ENCODE measurements at places on chromosomes 12 and 14. TPM values are rescaled to one million over a fixed set of nuclear protein-coding genes. Genes with fewer than 3 reads are reported as not detected.

The HOXC13 gene
- not detected for polyA plus RNA-seq

- H3K36me3 ChIP-seq = no peaks in the 10 kb centered on the region
- H3K27me3 ChIP-seq = no peaks in the 10 kb centered on the region
- H3K4me3 ChIP-seq = no peak overlapping the region
Measured at GRCh38 chr14:94998685-94999084, 158.6 kb downstream of the DICER1 start.

GRCh38 chr12:15244341-15244740, 23.1 kb upstream of the RERG start:
- H3K4me3 ChIP-seq = no peak overlapping the region
- no peak for DNase-seq
- no peaks in the 10 kb centered on the region for H3K4me1 ChIP-seq
- H3K27ac ChIP-seq = no peak overlapping the region
- H3K36me3 ChIP-seq = no peaks in the 10 kb centered on the region

The ST8SIA1 gene
- polyA plus RNA-seq = 10.4 TPM

DNA sequence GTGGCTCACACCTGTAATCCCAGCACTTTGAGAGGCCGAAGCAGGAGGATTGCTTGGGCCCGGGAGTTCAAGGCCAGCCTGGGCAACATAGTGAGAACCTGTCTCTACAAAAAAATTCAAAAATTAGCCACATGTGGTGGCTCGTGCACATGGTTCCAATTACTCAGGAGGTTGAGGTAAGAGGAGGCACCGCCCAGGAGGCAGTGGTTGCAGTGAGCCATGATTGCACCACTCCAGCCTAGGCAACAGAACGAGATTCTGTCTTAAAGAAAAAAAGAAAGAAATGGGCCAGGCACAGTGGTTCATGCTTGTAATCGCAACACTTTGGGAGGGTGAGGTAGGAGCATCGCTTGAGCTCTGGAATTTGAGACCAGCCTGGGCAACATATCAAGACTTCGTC, 33.5 kb downstream of the MAP1LC3B2 start:
- no peak overlapping the region for H3K27ac ChIP-seq
- no peak for DNase-seq
- H3K27me3 ChIP-seq = no peaks in the 10 kb centered on the region
- H3K4me1 ChIP-seq = peaks cover 2% of the 10 kb centered on the region
- no peaks in the 10 kb centered on the region for H3K36me3 ChIP-seq
- H3K4me3 ChIP-seq = no peak overlapping the region

- H3K27ac ChIP-seq = no peak overlapping the region
- no peak overlapping the region for H3K4me3 ChIP-seq
- no peak for DNase-seq
- no peaks in the 10 kb centered on the region for H3K36me3 ChIP-seq
- H3K27me3 ChIP-seq = no peaks in the 10 kb centered on the region
- H3K4me1 ChIP-seq = peaks cover 4% of the 10 kb centered on the region
Measured at GRCh38 chr12:14903386-14904098, 17.9 kb upstream of the MGP start.

DNA sequence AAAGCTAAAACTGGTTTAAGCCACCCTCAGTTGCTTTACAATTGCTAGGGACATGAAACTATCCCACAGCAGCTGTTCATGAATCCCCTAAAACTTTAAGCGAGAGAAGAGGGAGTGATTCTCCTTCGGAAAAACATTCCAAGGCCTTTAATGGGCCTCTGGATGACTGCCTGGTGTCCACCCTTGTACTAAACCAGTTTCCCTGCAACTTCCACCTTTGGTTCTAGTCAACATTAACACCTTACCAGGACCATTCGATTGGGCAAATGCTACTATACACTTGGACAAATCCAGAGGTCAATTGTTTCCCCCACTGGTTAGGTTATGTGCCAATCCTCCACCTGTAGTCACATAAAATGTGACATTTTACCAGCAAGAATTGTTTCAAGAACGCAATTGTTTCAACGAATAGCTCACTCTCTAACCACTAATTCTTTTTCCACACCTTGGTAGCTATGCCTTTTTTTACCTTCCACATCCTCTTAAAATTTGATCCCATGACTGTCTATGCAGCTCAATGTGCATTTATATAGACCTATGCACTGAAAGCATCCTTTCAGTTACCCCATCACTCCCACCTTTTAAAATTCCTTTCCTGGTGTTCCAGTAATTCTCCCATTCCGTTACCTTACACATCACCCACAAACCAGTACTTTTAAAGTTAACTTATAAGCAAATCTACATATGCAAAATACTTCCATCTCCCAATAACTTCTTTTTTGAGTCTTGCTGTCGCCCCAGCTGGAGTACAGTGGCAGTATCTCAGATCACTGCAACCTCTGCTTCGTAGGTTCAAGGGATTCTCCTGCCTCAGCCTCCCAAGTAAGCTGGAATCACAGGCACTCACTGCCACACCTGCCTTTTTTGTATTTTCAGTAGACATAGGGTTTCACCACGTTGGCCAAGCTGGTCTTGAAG, 3.6 kb downstream of the UBC start:
- H3K27ac ChIP-seq = no peak overlapping the region
- DNase-seq = no peak
- no peaks in the 10 kb centered on the region for H3K4me1 ChIP-seq
- peak overlapping the region; percentile 32 for H3K4me3 ChIP-seq

GRCh38 chr14:64628940-64629408, 75.2 kb upstream of the PLEKHG3 start:
- DNase-seq = no peak
- no peak overlapping the region for H3K27ac ChIP-seq
- H3K36me3 ChIP-seq = no peaks in the 10 kb centered on the region
- H3K4me1 ChIP-seq = no peaks in the 10 kb centered on the region

DNA sequence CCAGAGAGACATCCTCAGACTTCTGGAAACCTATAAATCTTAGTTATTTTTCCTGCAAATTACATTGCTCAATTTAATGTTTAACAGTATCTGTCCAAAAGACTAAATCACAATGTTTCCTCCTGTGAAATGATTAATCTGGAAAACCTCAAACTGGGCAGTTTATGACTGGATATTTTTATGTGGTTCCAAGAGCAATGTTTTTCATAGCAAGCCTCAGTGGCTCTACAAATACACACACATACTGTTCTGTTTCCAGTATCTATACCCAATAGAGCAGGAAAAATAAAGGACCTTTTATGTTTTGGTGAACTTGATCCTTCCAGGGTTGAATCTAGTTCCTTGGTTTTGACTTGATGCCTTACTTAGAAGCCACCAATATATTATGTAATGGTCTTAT, 9.2 kb downstream of the NID2 start:
- DNase-seq = no peak
- H3K36me3 ChIP-seq = no peaks in the 10 kb centered on the region
- H3K27me3 ChIP-seq = no peaks in the 10 kb centered on the region

DNA sequence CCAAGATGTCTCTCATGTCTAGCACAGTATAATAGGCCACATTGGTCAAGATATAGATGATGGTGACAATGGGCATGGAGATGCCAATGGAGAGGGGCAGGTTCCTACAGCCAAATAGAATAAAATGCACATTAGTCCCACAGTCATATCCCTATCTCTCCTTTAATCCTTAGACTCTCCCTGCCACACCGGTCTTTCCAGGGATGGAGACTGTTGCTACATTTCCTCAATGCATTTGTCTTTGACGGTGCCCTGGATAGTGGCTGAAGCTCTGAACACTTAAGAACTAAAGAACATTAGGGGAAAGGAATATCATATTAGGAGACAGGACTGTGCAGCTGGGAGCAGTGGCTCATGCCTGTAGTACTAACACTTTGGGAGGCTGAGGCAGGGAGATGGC, 9.7 kb downstream of the OXA1L start:
- H3K27ac ChIP-seq = no peak overlapping the region
- no peaks in the 10 kb centered on the region for H3K4me1 ChIP-seq
- H3K4me3 ChIP-seq = no peak overlapping the region
- peaks cover 8% of the 10 kb centered on the region for H3K36me3 ChIP-seq
- no peaks in the 10 kb centered on the region for H3K27me3 ChIP-seq

- no peaks in the 10 kb centered on the region for H3K4me1 ChIP-seq
- H3K4me3 ChIP-seq = no peak overlapping the region
- H3K27me3 ChIP-seq = no peaks in the 10 kb centered on the region
- peak; percentile 71 for DNase-seq
Measured at GRCh38 chr14:68695326-68695768, 97.5 kb downstream of the ZFP36L1 start.

DNA sequence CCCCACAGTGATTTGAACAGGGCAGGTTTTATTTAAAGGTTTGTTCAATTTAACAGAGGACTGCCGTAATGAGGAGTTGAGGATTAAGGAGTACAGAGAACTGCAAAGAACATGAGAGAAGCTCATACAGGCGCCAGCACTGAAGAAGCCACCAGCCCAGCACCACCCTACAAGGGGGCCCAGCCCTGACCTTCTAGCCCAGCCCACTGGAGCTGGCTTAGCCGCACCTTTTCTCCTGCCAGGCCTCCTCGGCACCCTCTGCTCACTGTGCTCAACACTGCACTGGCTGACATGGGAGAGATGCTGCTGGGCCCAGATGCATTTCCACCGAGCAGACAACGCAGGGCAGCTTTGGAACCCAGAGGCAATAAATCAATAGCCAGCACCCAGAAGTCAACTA, 36.5 kb upstream of the SFSWAP start:
- H3K27ac ChIP-seq = no peak overlapping the region
- no peak overlapping the region for H3K4me3 ChIP-seq
- no peak for DNase-seq
- H3K4me1 ChIP-seq = no peaks in the 10 kb centered on the region
- H3K36me3 ChIP-seq = no peaks in the 10 kb centered on the region

The RD3L gene
- polyA plus RNA-seq = not detected

The KRT77 gene
- polyA plus RNA-seq = not detected

DNA sequence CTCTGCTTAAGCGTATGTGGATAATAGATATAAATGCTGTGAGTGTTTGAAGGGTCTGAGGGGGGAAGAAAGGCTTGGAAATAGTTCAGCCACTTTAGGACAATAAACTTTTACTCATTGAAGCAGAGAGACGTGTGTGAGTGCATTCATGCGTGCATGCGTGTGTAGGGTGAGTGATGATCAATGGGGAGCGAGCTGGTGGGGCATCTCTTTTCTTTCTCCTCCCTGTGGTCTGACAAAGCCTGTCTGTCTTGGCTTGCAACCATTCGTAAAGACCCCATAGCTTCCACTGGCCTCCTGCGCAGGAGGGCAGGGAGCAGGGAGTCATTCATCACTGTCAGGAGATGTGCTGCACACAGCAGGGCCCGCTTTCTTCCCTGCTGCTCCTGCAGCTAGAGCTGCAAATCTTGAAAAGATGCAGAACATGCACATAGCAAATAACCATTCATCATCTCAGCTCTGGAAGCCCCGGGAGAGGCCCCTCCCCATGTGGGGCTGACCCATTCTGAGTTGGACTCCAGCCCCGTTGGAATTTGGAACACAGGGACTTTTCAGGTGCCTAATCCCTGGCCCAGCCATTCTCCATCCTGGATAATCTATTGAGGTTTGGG, 223.2 kb downstream of the PPM1H start:
- H3K36me3 ChIP-seq = no peaks in the 10 kb centered on the region
- H3K27ac ChIP-seq = no peak overlapping the region
- H3K4me3 ChIP-seq = no peak overlapping the region

DNA sequence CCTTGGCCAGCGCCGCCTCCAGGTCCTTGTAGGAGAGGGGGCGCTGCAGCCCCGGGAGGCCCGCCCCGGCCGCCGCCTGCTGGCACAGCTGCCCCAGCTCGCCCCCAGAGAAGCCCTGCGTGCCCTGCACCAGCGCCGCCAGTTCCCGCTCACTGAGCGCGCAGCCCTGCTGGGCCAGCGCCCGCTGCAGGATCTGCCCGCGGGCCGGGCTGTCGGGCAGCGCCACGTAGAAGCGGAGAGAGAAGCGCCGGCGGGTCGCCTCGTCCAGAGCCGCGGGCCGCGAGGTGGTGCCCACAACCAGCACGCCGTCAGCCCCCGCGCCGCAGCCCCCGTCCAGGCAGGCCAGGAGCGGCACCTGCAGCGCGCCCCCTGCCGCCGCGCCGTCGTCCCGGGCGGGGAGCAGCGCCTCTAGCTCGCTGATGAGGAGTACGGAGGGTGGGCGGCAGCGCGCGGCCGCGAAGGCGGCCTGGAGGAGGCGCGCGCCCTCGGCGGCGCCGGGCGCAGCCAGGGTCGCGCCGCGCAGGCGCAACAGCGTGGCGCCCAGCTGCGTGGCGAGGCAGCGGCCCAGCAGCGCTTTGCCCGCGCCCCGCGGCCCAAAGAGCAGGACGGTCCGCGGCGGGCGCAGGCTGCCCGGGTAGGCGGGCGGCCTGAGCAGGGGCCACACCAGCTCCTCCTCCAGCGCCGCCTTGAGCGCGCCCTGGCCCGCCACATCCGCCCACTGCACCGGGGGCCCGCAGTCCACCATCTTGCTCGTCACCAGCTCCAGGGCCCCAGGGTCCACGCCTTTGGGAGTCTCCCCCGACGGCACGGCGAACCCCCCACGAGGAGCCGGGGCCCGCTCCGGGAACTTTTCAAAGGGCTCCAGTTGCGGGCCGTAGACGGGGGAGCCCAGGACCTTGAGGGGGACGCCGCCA, 27.7 kb downstream of the FIGNL2 start:
- H3K27ac ChIP-seq = no peak overlapping the region
- no peaks in the 10 kb centered on the region for H3K4me1 ChIP-seq
- peaks cover 3% of the 10 kb centered on the region for H3K27me3 ChIP-seq
- no peaks in the 10 kb centered on the region for H3K36me3 ChIP-seq

The LMNTD1 gene
- polyA plus RNA-seq = not detected

DNA sequence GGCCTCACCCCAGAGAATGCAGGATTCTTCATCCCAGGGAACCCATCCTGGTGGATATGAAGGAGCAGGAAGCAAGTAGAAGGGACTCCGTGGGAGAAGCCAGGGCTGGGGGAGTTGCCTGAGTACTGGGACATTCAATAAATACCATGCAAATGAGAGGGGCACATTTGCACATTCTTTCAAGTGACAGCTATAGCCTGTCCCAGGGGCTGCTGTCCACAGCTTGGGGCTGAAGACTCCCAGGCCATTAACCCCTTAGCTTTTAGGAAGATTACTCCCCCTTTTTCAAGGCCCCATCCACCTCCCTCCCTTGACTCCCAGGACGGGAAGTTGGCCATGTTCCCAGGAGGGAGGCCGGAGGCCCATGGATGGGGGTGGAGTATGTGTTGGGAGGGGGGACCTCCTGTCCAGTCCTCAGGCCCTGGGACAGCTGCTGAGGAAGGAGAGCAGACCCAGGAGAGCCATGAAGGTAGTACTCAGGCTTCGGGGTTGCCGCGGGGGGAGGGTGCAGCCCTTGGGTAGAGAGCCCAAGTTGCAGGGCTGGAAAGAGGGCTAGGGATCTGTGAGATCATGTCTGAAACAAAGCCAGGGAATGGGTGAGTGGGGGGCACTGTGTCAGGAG, 974 bp upstream of the TNS2 start:
- H3K36me3 ChIP-seq = no peaks in the 10 kb centered on the region
- H3K4me1 ChIP-seq = no peaks in the 10 kb centered on the region
- no peaks in the 10 kb centered on the region for H3K27me3 ChIP-seq
- H3K27ac ChIP-seq = peak overlapping the region; percentile 94
- DNase-seq = peak; percentile 74

- no peak overlapping the region for H3K4me3 ChIP-seq
- no peaks in the 10 kb centered on the region for H3K27me3 ChIP-seq
- H3K36me3 ChIP-seq = no peaks in the 10 kb centered on the region
- DNase-seq = no peak
- H3K27ac ChIP-seq = no peak overlapping the region
Measured at GRCh38 chr12:31600750-31601149, 9.8 kb upstream of the DENND5B start.

Data from aorta (tissue), 5 donors.